ENCODE measurements at places on chromosomes 2 and 18.

GRCh38 chr2:74548285-74548899 is 5.3 kb downstream of the LOXL3 start:
- DNase-seq, result no peak

- no peak for DNase-seq
Observed at GRCh38 chr2:200450288-200450687, 59.6 kb downstream of the KCTD18 start.

GRCh38 chr2:178450524-178450773 is 526 bp downstream of the PRKRA start:
- DNase-seq, result no peak

GRCh38 chr18:9925369-9925768 is 11.6 kb downstream of the VAPA start:
- DNase-seq, result no peak

- DNase-seq, result no peak
Observed at GRCh38 chr2:45300026-45300750, 290.9 kb upstream of the SIX2 start.

- no peak for DNase-seq
Observed at GRCh38 chr2:27522400-27522945, 25.8 kb downstream of the GCKR start.

- no peak for DNase-seq
Observed at GRCh38 chr2:16155366-16155765, 215.0 kb downstream of the MYCN start.

DNA sequence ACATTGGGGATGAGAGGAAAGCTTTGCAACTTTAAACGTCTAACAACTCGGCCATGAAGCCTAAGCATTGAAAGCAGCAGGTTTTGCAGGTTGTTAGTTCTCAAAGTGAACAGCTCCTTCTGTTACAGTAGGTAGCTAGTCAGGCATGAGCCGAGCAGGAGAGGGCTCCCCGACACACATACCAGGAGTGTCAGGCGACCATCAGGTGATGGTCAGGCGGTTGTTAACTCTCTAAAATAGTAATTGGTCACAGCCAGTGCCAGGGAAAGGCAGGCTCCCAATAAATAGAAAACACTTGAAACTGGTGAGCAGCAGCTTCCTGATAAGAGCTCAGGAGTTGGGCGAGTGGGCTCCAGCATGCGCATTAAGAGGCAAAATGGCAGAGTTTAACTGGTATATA is 53.5 kb upstream of the DAPL1 start:
- DNase-seq, result no peak

DNA sequence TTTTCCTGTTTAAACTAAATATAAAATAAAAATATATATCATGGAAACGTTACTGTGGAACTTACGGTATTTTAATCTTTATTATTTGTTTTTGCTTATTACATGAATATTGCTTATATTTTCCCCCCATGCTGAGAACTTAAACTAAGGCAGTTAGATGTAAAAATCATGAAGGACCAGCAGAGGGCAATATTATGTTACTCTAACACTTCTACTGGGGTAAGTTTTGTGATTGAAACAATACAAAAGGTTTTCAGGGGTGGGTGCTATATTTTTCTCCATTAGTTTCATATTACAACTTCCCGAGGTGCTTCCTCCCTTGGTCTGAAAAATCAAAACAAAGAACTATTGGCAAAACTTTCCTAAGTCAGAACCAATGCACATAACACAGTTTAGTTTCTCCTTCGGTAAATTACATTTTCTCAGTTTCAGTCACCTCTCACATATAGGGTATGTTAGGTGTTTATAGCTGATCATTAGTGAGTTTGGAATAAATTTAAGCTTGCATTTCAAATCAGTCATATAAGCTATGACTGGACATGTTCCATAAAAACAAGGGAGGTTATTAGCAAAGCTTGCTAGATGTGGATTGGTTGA is 54.8 kb downstream of the ZNF407 start:
- DNase-seq, result no peak

DNA sequence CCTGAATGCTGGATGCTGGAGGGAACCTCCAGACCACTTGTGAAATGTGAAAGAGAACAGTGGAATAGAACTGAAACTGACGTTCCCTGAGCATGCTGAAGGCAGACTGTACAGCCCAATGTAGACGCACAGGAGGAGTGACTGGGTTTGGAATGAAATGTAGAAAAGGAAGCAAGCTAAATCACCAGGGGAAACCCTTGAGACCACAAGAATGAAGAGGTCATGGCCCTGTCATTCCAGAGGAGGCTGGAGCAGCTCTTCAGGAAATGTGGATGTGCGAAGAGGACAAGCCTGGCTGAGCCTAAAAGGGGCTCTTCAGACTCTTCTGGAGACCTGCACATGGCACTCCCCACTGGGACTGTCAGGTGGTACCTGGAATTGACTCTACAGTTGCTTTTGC is 118.5 kb upstream of the ALPP start:
- no peak for DNase-seq

GRCh38 chr18:8773980-8774379 is 68.6 kb downstream of the MTCL1 start:
- no peak for DNase-seq

- no peak for DNase-seq
Observed at GRCh38 chr2:240143276-240143675, 2.8 kb upstream of the OTOS start.

- no peak for DNase-seq
Observed at GRCh38 chr2:126981476-126981875, 82.8 kb downstream of the TEX51 start.

DNA sequence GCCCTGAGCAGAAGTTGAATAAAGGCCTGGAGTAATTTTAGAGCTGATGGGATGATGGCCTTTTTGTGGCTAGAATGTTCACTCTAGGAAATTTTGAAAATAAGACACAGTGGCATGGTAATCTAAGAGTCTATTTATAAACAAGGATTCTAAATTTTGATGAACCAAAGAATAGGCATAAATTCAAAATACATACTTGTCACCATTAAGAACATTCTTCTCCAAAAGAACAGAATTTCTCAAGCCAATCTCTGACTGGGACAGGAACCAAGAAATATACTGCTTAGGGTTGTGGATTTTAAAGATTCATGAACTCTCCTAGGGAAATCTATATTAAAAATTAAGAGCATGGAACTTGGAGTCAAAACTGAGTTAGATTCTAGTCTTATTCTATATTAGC is 98.2 kb upstream of the SETBP1 start:
- no peak for DNase-seq

- no peak for DNase-seq
Observed at GRCh38 chr2:148561389-148561788, 83.2 kb upstream of the EPC2 start.

DNA sequence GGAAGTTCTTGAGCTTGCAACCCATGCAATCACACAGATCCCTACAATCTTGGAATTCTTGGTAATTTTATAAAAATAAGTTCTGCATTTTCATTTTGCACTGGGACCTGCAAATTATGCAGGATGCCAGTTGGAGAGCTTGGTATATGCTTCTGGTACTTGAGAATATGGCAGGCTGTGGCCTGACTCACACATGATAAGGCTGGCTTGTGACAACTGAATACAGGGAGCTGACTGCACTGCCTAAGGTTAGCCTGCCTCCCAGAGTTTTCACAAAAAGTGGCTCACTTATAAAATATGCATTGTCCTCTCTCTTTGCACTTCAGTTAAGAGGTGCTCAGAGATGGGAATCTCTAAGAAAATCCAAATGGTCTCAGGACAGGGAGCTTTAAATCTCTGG is 265.5 kb upstream of the KCNJ3 start:
- no peak for DNase-seq

DNA sequence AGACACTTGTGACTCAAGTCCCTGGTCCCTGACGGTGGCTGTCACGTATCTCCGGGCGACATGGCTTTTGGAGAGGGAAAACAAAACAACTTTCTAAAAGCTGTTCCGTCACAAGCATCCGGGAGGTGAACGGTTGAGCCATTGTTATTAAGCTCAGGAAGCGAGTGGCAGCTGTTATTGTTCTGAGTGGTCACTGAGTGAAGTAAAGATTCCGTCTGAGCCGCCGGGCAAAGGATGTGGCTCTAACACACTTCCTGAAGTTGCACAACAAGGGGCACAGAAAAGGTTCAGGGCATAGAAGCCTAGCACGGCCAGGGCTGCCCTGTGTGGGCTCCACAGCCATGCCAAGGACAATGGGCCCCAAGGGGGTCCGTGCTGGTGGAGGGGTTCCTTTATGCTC is 24.3 kb downstream of the INPP5D start:
- DNase-seq, result no peak

Measured in GM10248 (cell line).